Hair follicle dermal papilla cell (primary cell): ENCODE measurements at places on chromosomes 13 and 19. TPM values are rescaled to one million over a fixed set of nuclear protein-coding genes. Genes with fewer than 3 reads are reported as not detected.

The LILRB3 gene
- not detected in 2 replicates for total RNA-seq

The RNF225 gene
- 0.32 TPM in 1 of 2 replicates, not detected in the other for total RNA-seq

The FUT2 gene
- total RNA-seq, result under 0.01 TPM in 1 of 2 replicates, not detected in the other

The CYP2A7 gene
- not detected in 2 replicates for total RNA-seq

The PNMA8B gene
- total RNA-seq, result 1.1 and 2.9 TPM in 2 replicates

The TMEM86B gene
- 1.6 and 3.6 TPM in 2 replicates for total RNA-seq

The MAST1 gene
- total RNA-seq, result 0.16 and 0.36 TPM in 2 replicates

The PLIN5 gene
- total RNA-seq, result not detected in 2 replicates

The ALKBH6 gene
- total RNA-seq, result 10.9 and 16.6 TPM in 2 replicates

The PRKD2 gene
- 12.2 and 12.6 TPM in 2 replicates for total RNA-seq

The SLC25A41 gene
- total RNA-seq, result 0.12 and 0.16 TPM in 2 replicates

The RAB3A gene
- 0.73 and 1.6 TPM in 2 replicates for total RNA-seq

The PLK5 gene
- total RNA-seq, result under 0.01 and 0.12 TPM in 2 replicates

The EFNA2 gene
- total RNA-seq, result not detected in 2 replicates

The RGCC gene
- 56.2 and 151 TPM in 2 replicates for total RNA-seq

The KASH5 gene
- not detected in 2 replicates for total RNA-seq

The GRK1 gene
- not detected in 2 replicates for total RNA-seq

The HSPB6 gene
- 13.6 and 14.8 TPM in 2 replicates for total RNA-seq

The MYH14 gene
- under 0.01 TPM in 1 of 2 replicates, not detected in the other for total RNA-seq

The CASP14 gene
- total RNA-seq, result 0.12 TPM in 1 of 2 replicates, not detected in the other

The KLK14 gene
- total RNA-seq, result not detected in 2 replicates

The WDR18 gene
- 32.7 and 32.9 TPM in 2 replicates for total RNA-seq

The PHLDB3 gene
- total RNA-seq, result 11.0 and 14.3 TPM in 2 replicates

The EPSTI1 gene
- total RNA-seq, result 17.1 and 26.4 TPM in 2 replicates

The RFXANK gene
- 37.6 and 38.1 TPM in 2 replicates for total RNA-seq

The PSG1 gene
- 3.6 and 17.2 TPM in 2 replicates for total RNA-seq

The KLHL26 gene
- total RNA-seq, result 4.4 TPM in 2 replicates

The EMP3 gene
- 69.1 and 109 TPM in 2 replicates for total RNA-seq

The PDX1 gene
- not detected in 2 replicates for total RNA-seq

The METTL21C gene
- total RNA-seq, result not detected in 2 replicates

The TRIP10 gene
- total RNA-seq, result 41.7 and 44.4 TPM in 2 replicates

The FFAR3 gene
- not detected in 2 replicates for total RNA-seq

The KCNC3 gene
- total RNA-seq, result under 0.01 TPM in 1 of 2 replicates, not detected in the other

The APOC4 gene
- total RNA-seq, result not detected in 2 replicates
